Neural crest cell (in vitro differentiated cells): ENCODE measurements at places on chromosomes 1 and 21.

GRCh38 chr1:19764848-19765247 lies 34.9 kb downstream of the TMCO4 start:
- no peak for DNase-seq

GRCh38 chr1:10932088-10932487 lies 80.4 kb upstream of the TARDBP start:
- no peak for DNase-seq

DNA sequence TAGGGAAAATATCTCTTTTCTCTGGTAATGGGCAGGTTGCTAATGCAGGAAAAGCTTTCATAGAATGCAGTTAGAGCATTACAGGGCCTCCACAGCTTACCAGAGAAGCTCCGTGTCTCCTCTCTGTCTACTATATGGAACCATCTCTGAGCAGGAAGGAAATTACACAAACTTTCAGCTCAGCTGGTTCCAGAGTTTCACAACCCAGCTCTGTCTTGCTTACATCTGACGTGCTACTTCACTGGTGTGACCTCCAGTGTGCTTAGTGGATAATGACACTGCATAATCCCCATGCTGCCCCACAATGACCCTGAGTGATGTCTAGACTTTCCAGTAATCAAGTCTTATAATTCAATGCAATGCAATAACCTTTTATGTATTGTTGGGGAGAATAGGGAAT lies 4.3 kb upstream of the FGGY start:
- DNase-seq: no peak

GRCh38 chr1:66464802-66465201 lies 69.2 kb upstream of the SGIP1 start:
- DNase-seq: no peak

GRCh38 chr1:163796394-163796821 lies 474.7 kb downstream of the NUF2 start:
- no peak for DNase-seq

GRCh38 chr21:45590726-45591618 lies 48.7 kb upstream of the SLC19A1 start:
- no peak for DNase-seq

DNA sequence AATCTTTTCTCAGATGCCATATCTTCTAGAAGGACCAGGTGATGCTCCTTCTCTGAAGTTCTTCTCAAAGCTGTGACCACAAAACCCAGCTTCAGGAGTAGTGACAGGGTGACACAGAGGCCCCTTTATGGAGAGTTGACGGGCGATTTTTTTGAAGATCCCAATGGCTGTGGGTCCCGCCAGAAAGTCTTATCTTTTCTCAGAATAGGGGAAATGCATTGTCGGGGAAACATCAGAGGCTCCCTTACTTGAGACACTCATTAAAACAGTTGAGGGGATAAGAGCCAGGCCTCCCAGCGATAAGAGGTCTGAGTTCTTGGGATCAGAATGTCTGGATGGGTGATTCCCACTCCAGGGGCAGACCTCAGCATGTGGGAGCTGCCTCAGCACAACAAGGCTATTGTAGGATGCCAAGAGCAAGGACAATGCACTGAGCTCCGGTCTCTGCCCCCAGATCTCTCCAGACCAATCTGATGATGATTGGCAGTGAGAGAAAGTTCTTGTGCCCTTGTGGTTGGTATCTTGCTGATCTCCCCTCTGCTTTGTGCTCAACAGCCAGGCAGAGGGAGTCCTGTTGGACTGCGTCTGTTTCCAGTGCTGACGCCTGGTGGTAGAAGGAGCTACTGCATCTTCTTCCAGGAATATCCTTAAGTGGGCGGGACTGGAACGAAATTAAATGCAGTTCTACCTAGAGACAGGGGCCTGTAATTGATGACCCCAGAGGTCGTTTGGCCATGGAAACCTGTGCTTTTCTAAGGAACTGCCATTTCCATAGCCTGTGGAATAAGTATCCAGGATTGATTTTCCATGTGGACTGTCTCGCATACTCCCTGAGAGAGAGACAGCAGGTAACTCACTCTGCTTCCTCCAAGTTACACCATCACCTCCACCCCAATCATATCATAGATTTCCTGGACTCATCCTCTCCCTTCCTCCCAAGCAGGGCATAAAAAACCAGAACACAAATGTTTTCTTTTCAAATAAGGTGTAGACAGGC lies 6.8 kb upstream of the ACKR1 start:
- DNase-seq: peak; percentile 84

GRCh38 chr1:200147094-200147493 lies 119.6 kb downstream of the NR5A2 start:
- DNase-seq: no peak
